T-helper 17 cell (primary cell): ENCODE measurements at places on chromosomes 3 and 15. TPM values are rescaled to one million over a fixed set of nuclear protein-coding genes. Genes with fewer than 3 reads are reported as not detected.

LRTM1 gene
- total RNA-seq, result not detected

AMT gene
- 8.3 TPM for total RNA-seq

CCR9 gene
- 4.7 TPM for total RNA-seq

SAMD7 gene
- not detected for total RNA-seq

MAP6D1 gene
- total RNA-seq, result 0.26 TPM

MYLK gene
- 52.1 TPM for total RNA-seq

MYRIP gene
- total RNA-seq, result not detected

ST8SIA2 gene
- total RNA-seq, result not detected

CFAP20DC gene
- total RNA-seq, result 0.39 TPM

ASB14 gene
- not detected for total RNA-seq

ENTPD3 gene
- total RNA-seq, result not detected

GRCh38 chr15:85456798-85457197 lies 76.4 kb downstream of the AKAP13 start:
- H3K4me3 ChIP-seq, result no peak overlapping the region
- peaks cover 58% of the 10 kb centered on the region for H3K4me1 ChIP-seq

- DNase-seq, result no peak
- no peak overlapping the region for H3K27ac ChIP-seq
- no peaks in the 10 kb centered on the region for H3K27me3 ChIP-seq
- no peak overlapping the region for H3K4me3 ChIP-seq
- no peaks in the 10 kb centered on the region for H3K36me3 ChIP-seq
Observed at GRCh38 chr3:140521751-140522445, 156.0 kb upstream of the TRIM42 start.

GRCh38 chr3:68136411-68136810 lies 482.0 kb upstream of the SUCLG2 start:
- H3K27me3 ChIP-seq, result no peaks in the 10 kb centered on the region
- H3K4me3 ChIP-seq, result no peak overlapping the region
- H3K4me1 ChIP-seq, result peaks cover 9% of the 10 kb centered on the region
- H3K27ac ChIP-seq, result no peak overlapping the region
- DNase-seq, result no peak

- H3K27ac ChIP-seq, result no peak overlapping the region
- H3K27me3 ChIP-seq, result peaks cover 66% of the 10 kb centered on the region
- DNase-seq, result no peak
Observed at GRCh38 chr15:31081588-31082250, 19.8 kb downstream of the TRPM1 start.

DNA sequence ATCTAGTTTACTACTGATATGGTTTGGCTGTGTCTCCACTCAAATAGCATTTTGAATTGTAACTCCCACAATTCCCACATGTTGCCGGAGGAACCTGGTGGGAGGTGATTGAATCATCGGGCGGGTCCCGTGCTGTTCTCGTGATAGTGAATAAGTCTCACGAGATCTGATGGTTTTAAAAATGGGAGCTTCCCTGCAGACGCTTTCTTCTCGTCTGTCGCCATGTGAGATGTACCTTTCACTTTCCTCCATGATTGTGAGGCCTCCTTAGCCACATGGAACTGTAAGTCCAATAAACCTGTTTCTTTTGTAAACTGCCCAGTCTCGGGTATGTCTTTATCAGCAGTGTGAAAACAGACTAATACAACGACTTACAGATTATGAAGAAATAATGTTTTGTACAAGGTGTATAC lies 35.6 kb upstream of the PYDC2 start:
- no peaks in the 10 kb centered on the region for H3K27me3 ChIP-seq
- H3K4me3 ChIP-seq, result no peak overlapping the region
- no peak overlapping the region for H3K27ac ChIP-seq
- DNase-seq, result no peak

GRCh38 chr15:63539998-63540397 lies 35.6 kb downstream of the USP3 start:
- H3K4me3 ChIP-seq, result no peak overlapping the region
- peak overlapping the region; percentile 59 for H3K27ac ChIP-seq
- H3K27me3 ChIP-seq, result no peaks in the 10 kb centered on the region
- peaks cover 47% of the 10 kb centered on the region for H3K4me1 ChIP-seq
- H3K36me3 ChIP-seq, result peaks cover 10% of the 10 kb centered on the region

DNA sequence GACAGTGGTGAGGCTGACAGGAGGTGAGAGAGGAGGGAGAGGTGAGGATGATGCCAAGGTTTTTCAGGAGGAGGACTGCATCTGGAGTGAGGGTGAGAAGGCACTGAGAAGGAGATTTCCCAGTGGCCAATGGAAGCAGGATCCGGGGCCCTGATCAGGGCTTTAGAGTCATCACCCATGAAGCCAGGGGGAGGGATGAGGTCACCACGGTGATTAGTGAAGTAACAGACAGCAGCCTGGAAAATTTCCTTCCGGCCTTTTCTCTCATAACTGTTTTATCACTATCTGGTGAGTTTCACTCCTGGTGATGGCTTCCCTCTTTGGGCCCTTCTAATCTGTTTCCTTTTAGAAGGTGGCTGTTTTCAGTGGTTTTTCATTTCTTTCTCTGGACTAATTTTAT lies 80.5 kb upstream of the WNT5A start:
- H3K27ac ChIP-seq, result no peak overlapping the region
- H3K4me3 ChIP-seq, result no peak overlapping the region
- no peaks in the 10 kb centered on the region for H3K36me3 ChIP-seq
- no peaks in the 10 kb centered on the region for H3K4me1 ChIP-seq

DNA sequence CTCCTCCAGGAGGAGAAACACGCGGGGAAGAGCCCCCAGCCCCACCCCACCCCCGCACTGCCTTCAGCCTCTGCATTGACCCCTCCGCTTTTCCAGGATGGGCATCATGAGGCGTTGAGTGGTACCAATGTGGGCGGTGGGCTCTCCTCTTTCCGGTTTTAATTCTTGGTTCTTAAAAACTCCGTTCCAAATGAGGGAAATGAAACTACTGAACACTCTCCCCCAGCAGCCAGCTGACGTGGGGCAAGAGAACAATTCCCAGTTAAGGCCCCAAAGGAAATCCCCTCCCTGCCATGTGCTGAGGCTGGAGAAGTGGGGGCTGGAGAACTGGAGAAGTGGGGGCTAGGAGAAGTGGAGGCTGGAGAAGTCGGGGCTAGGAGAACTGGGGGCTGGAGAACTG lies 5.3 kb upstream of the NRROS start:
- H3K36me3 ChIP-seq, result no peaks in the 10 kb centered on the region
- H3K4me3 ChIP-seq, result no peak overlapping the region
- H3K27ac ChIP-seq, result peak overlapping the region; percentile 97
- peaks cover 60% of the 10 kb centered on the region for H3K4me1 ChIP-seq
- no peak for DNase-seq

DNA sequence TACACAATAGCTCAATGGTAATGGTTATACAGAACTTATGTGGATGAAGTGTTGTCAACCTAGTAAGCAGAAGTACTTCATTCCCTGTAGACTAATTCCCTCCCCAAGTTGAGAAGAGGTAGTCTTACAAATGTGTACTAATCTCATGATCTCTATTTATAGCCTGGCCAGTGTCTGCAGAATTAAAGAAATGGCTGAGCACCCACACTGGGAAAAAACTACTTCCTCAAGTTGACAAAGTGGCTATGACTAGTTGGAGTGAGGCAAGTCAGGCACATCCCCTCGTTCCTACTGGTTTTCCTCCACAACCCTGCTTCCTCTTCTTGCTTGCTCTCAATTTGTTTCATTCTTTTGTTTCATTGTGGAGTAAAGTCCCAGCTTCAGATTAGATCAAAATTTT lies 566.7 kb upstream of the ZNF717 start:
- H3K4me1 ChIP-seq, result no peaks in the 10 kb centered on the region
- no peaks in the 10 kb centered on the region for H3K36me3 ChIP-seq
- H3K27me3 ChIP-seq, result no peaks in the 10 kb centered on the region
- no peak for DNase-seq

DNA sequence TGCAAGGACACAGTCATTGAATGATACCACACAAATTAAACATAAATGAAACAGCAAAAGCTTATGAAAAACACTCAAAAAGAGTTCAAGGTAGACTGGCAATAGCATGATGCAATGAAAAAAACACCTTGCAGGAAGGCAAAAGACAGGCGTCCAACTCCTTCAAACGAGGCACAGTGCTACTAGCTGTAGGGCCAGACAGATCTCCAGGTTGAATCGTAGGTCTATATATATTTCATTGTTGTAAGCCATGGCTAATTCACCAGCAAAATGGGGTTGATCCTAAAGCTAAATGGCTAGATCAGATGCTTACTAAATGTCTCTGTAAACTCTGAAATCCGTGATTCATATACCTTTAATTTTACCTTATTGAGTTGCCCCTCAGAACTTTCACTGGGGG lies 94.2 kb downstream of the THRB start:
- H3K4me1 ChIP-seq, result no peaks in the 10 kb centered on the region
- no peaks in the 10 kb centered on the region for H3K36me3 ChIP-seq
- no peak for DNase-seq
- H3K27ac ChIP-seq, result no peak overlapping the region

- H3K4me3 ChIP-seq, result no peak overlapping the region
- no peaks in the 10 kb centered on the region for H3K4me1 ChIP-seq
- no peaks in the 10 kb centered on the region for H3K36me3 ChIP-seq
- H3K27ac ChIP-seq, result no peak overlapping the region
Observed at GRCh38 chr3:150960708-150961684, 11.5 kb downstream of the CLRN1 start.

- DNase-seq, result no peak
- no peak overlapping the region for H3K27ac ChIP-seq
- peaks cover 3% of the 10 kb centered on the region for H3K4me1 ChIP-seq
- peaks cover 32% of the 10 kb centered on the region for H3K27me3 ChIP-seq
- H3K36me3 ChIP-seq, result peaks cover 4% of the 10 kb centered on the region
- no peak overlapping the region for H3K4me3 ChIP-seq
Observed at GRCh38 chr15:66650433-66650832, 51.6 kb upstream of the SMAD6 start.

GRCh38 chr3:81829937-81830336 lies 68.5 kb upstream of the GBE1 start:
- peaks cover 20% of the 10 kb centered on the region for H3K27me3 ChIP-seq
- no peak overlapping the region for H3K27ac ChIP-seq
- DNase-seq, result no peak

DNA sequence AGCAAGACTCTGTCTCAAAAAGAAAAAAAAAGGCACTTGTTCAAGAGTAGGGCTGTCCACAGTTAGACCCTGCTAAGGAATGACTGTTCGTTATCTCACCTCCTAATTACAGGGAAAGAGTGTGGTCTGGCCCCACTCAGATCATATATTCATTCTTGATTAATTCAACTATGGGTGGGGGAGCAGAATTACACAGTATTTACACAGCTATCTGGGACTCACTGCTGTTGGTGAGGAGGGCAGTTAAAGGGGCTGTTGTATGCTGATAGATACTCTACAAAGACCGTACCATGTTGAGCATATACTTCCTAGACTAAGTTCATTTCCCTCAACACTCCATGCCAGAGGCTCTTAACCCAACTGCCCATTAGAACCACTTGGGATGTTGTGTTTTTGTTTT lies 3.8 kb upstream of the ZNF620 start:
- no peaks in the 10 kb centered on the region for H3K36me3 ChIP-seq
- H3K4me3 ChIP-seq, result no peak overlapping the region
- no peak for DNase-seq
- H3K4me1 ChIP-seq, result peaks cover 8% of the 10 kb centered on the region
- no peaks in the 10 kb centered on the region for H3K27me3 ChIP-seq

- H3K27me3 ChIP-seq, result peaks cover 17% of the 10 kb centered on the region
- H3K4me1 ChIP-seq, result no peaks in the 10 kb centered on the region
- no peak overlapping the region for H3K27ac ChIP-seq
- DNase-seq, result no peak
- no peak overlapping the region for H3K4me3 ChIP-seq
Observed at GRCh38 chr15:28875461-28876000, 10.2 kb upstream of the APBA2 start.

GRCh38 chr3:183592821-183593220 lies 37.3 kb upstream of the KLHL6 start:
- peaks cover 25% of the 10 kb centered on the region for H3K4me1 ChIP-seq
- H3K4me3 ChIP-seq, result no peak overlapping the region
- H3K27ac ChIP-seq, result no peak overlapping the region
- DNase-seq, result no peak

GRCh38 chr15:84609818-84610525 lies 9.2 kb downstream of the ZSCAN2 start:
- H3K4me1 ChIP-seq, result peaks cover 32% of the 10 kb centered on the region
- H3K36me3 ChIP-seq, result peaks cover 11% of the 10 kb centered on the region
- peak overlapping the region; percentile 25 for H3K4me3 ChIP-seq
- DNase-seq, result no peak

DNA sequence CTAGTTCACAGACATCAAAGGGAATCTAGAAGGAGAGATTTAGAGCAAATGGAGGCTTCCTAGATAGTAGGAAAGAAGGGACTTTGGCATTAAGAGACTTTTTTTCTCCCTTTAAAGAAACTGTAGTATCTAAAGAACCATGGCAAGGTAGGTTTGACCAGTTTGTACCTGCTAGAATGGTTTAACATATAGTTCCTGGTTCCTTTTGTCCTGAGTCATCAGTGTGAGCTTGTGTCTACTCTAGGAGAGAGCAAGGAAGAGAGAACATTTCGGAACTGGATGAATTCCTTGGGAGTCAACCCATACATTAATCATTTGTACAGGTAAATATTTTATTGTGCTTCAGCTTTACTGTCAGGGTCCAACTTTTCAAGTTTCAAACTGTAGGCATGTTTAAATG lies 29.6 kb upstream of the TRPC1 start:
- no peak overlapping the region for H3K4me3 ChIP-seq
- H3K27me3 ChIP-seq, result no peaks in the 10 kb centered on the region
- H3K36me3 ChIP-seq, result no peaks in the 10 kb centered on the region
- no peak for DNase-seq
- no peaks in the 10 kb centered on the region for H3K4me1 ChIP-seq

DNA sequence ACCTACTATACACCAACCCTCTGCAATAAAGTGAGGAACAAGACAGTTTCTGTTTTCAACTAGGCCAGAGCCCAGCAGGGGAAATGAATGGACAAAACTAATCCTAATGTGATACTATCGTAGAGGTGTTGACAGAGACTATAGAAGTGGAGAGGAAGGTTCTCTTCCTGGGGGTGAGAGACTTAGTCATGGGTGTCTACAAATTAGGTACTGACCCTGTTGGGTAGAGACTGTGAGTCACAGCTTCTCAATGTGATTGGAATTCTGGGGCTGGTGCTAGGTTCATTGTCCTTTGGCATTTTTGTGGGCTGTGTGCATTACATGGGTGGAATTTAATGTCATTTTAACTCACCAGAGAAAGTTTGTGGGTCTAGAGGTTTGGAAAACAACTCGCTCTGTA lies 79.3 kb downstream of the ADAMTSL3 start:
- peaks cover 9% of the 10 kb centered on the region for H3K27me3 ChIP-seq
- no peaks in the 10 kb centered on the region for H3K36me3 ChIP-seq
- no peaks in the 10 kb centered on the region for H3K4me1 ChIP-seq
- H3K27ac ChIP-seq, result no peak overlapping the region
- DNase-seq, result no peak

- no peak for DNase-seq
- H3K27me3 ChIP-seq, result no peaks in the 10 kb centered on the region
- H3K4me1 ChIP-seq, result peaks cover 2% of the 10 kb centered on the region
- H3K27ac ChIP-seq, result no peak overlapping the region
Observed at GRCh38 chr3:41907330-41908073, 54.4 kb downstream of the ULK4 start.
